ENCODE measurements at places on chromosomes 5 and 9. TPM values are rescaled to one million over a fixed set of nuclear protein-coding genes. Genes with fewer than 3 reads are reported as not detected.

AFAP1L1 gene
- total RNA-seq: 2.4 TPM

WDR31 gene
- 1.8 TPM for total RNA-seq

RPP25L gene
- total RNA-seq: 24.8 TPM

FOXD4L6 gene
- 0.09 TPM for total RNA-seq

PCDHB6 gene
- total RNA-seq: 0.09 TPM

TERT gene
- not detected for total RNA-seq

Data from smooth muscle cell of bladder (primary cell).